ENCODE measurements at places on chromosomes 2 and 18. TPM values are rescaled to one million over a fixed set of nuclear protein-coding genes. Genes with fewer than 3 reads are reported as not detected.

DNA sequence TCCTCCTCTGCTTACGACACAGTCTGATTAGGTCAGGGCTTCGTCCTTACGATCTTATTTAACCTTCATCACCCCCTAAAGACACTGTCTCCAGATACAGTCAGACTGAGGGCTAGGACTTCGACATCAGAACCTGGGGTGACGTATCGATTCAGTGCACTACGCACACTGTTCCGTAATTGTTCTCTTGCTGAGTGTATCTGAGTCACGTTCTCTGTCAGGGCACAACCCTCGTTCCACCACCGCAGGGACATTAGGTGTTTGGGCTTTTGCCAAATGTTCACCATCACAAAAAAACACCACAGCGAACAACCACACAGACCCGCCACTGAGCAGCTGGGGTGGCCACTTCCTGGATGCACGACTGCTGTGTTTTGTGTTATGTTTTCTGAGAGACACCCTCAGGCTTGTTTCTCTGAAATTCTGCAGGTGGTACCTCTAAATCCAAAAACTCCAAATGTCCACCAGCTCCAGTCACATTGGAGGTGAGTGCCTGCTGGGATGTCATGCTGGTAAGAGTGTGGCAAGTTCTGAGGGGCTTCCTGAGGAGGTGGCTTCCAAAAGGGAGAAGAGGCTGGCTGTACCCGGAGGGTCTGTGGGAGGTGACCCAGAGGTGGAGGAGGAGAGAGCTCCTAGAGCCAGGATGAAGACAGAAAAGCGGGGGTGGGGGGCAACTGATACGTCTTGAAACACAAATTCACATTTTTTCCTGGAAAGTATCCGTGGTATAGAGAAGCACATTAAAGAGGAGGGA lies 66.6 kb downstream of the ADNP2 start:
- DNase-seq: no peak

GRCh38 chr2:207422380-207422779 lies 107.4 kb upstream of the CREB1 start:
- DNase-seq: no peak

DNA sequence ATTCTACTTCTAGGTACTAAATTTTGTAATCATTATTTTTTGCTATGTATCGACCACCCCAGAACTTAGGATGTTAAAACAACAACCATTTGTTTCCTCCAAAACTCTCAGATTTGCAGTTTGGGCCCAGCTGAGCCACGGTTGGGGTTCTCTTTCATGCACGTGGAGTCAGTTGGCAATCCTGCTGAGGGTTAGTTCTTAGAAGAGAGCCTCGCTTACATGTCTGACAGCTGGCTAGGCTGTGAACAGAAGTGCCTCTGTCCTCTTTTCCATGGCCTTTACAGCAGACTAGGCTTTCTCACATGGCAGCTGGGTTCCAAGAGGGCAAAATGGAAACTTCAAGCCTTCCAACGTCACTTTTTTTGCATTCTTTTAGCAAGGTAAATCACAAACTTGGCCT lies 9.3 kb upstream of the RGPD4 start:
- no peak for DNase-seq

DRC1 gene
- polyA plus RNA-seq: not detected

GKN1 gene
- not detected for polyA plus RNA-seq
